ENCODE measurements at places on chromosomes 3 and 15.
A peak's percentile ranks its signal among the peaks of the same experiment; 100 is the strongest.

- peak; percentile 32 for DNase-seq
Observed at GRCh38 chr15:81080996-81081395, 53.1 kb upstream of the CFAP161 start.

DNA sequence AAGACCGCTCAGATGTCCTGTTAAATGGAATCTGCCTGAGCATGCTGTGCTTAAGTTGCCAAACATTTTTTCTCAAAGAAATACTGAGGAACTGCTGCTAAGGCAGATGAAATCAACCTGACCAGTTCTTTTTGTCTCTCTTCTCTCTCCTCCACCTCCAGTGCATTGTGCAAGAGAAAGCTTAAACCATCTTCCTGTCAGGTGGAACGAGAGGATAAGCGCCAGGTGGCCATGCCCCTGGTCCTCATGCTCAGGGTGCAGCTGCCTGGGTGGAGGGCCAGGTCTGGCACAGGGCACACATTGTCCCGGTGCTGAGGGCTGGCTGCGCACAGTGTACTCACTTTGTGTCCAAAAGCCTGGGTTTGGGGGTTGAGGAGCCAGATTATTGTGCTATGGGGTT is 176.2 kb upstream of the TP63 start:
- no peak for DNase-seq

GRCh38 chr15:50774450-50774849 is 8.9 kb upstream of the SPPL2A start:
- no peak for DNase-seq

DNA sequence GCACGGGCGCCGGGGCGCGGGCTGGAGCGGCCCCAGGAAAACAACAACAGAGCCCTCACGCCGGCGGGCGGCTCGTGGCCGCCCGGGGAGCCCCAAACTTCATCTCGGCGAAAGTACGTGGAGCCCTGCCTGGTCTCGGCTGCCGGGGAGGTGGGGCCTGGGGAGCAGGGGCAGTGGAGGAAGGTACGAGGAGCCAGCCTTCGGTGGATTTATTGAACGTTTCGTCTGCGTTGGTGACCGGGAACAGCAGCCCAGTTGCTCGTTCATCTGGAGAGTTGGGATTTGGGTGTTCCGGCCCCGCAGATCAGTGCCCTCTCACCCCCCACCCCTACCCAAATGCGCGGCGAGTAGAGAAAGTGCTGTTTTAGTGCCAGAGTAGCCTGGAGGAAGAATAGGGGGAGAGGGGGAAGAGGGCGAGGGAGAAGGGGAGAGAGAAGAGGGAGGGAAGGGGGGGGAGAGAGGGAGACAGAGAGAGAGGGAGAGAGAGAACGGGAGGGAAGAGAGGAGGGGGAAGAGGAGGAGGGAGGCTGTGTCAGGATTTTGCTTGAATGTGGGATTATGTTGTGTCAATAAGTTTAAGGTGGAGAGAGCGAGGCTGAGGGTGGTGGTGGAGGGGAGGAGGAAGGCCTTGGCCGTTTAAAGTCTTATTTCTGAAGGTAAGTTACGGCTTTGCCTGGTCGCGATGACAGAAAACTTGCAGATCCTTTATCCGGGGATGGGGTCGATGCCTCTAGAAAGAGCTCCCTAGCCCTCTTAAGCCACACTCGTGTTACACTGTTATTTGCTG is 970 bp downstream of the BBX start:
- peak; percentile 67 for DNase-seq

- DNase-seq = no peak
Observed at GRCh38 chr3:15055019-15055557, 10.0 kb downstream of the MRPS25 start.

GRCh38 chr15:56064152-56064551 is 70.7 kb upstream of the NEDD4 start:
- DNase-seq = no peak

DNA sequence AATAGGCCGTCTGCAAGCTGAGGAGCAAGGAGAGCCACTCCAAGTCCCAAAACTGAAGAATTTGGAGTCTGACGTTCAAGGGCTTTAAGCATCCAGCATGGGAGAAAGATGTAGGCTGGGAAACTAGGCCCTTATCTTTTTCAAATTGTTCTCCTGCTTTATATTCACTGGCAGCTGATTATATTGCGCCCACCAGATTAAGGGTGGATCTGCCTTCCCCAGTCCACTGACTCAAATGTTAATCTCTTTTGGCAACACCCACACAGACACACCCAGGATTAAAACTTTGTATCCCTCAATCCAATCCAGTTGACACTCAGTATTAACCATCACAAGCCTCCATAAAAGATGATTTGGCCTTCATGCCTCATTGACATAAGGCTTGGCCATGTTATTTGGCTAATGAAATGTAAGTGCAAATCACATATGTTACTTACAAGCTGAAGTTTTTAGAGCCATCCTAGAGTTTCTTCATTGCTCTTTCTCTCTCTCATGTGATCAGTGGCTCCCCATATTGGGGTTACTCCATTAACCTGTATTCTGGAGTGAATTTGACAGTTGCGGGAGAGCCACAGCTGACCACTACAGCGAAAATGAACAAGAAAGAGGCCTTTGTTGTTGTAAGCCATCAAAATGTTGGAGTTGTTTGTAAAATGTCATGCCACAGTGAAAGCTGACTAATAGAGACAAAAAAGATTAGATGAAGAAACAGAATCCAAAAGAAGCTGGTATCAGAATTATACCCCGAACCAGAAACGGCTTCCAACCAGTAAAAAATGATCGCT is 61.7 kb downstream of the GBE1 start:
- DNase-seq = no peak

- no peak for DNase-seq
Observed at GRCh38 chr15:46892621-46893160, 824.6 kb upstream of the SEMA6D start.

- no peak for DNase-seq
Observed at GRCh38 chr3:159991591-159991990, 3.0 kb downstream of the IL12A start.

GRCh38 chr3:16288664-16289063 is 23.7 kb downstream of the OXNAD1 start:
- DNase-seq = no peak

DNA sequence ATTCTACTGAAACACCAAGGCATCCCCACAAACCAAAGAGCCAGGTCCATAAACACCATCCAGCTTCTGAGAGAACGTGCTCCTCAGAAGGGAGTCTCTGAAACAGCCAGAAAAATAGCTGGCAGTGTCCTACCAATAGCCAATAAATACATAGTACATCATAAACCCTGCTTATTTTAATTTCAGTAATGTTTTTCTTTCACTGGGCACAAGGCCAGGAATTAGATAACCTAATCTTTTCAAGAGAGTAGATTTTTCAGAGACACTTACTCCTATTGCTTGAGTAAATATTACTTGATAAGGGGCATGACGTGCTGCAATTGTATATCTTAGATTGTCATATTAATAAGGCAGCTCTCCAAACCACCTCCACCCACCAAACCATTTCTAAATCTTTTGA is 22.7 kb downstream of the GADL1 start:
- no peak for DNase-seq

Measured in NCI-H526 treated with DMSO at 0.1 percent for 48 hours (cell line).